ENCODE measurements at places on chromosomes 2 and 18. TPM values are rescaled to one million over a fixed set of nuclear protein-coding genes. Genes with fewer than 3 reads are reported as not detected.

Gene EHD3
- 27.0 TPM for total RNA-seq

Gene FLACC1
- 7.1 TPM for total RNA-seq

Gene ZNF385B
- total RNA-seq = 5.0 TPM

Gene TSPYL6
- total RNA-seq = 0.17 TPM

Gene STAT4
- 2.5 TPM for total RNA-seq

Gene IHH
- total RNA-seq = 0.30 TPM

Gene ACVR1C
- total RNA-seq = 0.61 TPM

Gene MOCOS
- 0.77 TPM for total RNA-seq

Gene COPS7B
- 29.4 TPM for total RNA-seq

Data from spinal cord (tissue), 10 donors.